Activated naive CD8-positive, alpha-beta T cell treated with anti-CD3 and anti-CD28 coated beads, Interleukin-2, amount 10 ng/mL, durations not matched to agents 7 days and 5 days (primary cell): ENCODE measurements at places on chromosomes 5 and 9. TPM values are rescaled to one million over a fixed set of nuclear protein-coding genes. Genes with fewer than 3 reads are reported as not detected.
A peak's percentile ranks its signal among the peaks of the same experiment; 100 is the strongest.

- DNase-seq, result no peak
Observed at GRCh38 chr5:98772415-98773213, 849 bp upstream of the RGMB start.

- DNase-seq, result no peak
Observed at GRCh38 chr5:116769470-116769869, 194.8 kb upstream of the SEMA6A start.

DNA sequence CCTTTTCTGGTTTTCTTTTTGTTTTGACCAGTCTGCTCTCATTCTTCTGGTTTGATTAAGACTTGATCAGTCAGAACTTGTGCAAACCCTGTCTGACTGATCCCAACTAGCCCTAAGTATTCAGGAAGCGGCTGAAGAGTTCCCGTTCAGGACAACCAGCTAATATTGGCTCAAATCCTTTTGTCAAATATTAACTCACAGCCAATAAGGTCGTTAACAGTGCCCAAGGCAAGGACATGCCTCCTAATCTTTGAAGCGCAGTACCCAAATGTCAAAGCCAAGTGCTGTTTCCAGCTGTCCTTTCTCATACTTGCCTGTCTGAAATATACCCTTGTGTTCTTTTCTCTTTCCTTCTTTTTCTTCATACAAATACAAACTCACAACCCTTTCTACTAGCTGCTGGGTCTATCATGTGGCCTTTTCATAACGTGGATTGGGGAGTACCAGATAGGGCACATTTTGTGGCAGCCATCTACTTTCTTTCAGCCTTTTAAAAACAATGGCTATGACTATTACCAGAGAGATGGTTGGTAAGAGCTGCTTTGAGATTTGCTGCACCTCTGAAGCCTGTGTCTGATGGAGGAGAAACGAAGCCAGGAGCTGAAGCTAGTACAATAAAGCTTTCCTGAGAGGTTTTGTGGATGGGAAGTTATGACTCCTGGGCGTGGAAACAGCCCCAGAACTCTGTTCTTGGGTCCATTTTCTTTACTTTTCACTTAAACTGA, 266.4 kb upstream of the ZNF608 start:
- no peak for DNase-seq

DNA sequence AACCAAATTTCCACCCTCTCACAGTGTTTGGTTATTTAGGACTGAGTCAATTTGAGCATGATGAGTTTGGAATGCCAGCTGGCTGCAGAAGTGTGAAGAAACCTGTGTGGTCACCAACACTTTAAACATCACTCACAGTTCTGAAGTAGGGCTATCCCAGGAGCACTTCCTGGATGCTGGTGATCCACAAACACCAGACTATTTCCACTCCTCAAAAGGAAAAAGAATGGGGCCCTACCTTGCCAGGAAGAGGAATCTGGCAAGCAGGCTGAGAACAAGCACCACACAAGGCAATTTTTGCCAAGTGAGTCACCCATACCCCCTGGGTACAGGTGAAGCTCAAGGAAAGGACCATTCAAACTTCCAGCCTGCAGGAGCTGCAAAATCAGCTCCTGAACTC, 294.2 kb upstream of the PTGER4 start:
- no peak for DNase-seq

DNA sequence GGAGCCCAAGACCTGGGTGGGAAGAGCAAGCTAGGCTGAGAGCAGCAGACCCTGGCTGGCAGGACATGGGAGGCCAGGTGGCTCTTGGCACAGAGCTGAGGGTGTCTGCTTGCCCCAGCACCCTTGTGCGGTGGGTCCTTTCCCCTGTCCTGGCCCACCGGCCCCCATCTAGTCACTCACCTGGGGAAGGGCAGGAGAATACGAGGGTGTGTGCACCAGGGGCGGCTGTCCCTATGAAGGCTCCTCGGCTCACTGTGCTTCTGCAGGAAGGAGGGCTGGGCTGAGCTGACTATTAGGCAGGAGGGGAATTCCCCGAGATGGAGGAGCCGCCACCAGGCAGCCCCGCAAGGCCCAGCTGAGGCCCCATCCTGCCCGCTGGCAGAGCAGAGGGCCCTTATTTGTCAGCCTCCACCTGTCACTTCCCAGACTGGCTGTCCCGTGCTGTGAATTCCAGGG, 6.1 kb upstream of the TNIP1 start:
- DNase-seq, result peak; percentile 65

DNA sequence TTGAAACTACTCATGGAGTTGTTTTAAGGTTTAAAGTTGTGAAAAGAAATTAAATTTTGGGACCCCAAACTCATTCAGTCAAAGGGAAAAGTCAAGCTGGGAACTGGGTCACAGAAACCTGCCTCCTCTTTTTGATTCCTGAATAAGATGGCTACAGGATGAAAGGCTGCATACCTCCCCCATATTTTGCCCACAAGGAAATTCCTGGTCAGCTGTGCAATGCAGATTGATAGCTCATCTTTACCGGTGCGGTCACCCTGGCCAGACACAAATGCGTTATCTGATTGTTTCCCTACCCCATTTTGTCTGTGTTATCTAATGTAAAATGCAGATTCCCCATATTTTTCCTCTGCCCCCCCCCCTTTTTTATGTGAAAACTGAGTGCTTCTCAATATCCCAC, 1.3 kb downstream of the HAVCR2 start:
- DNase-seq, result no peak

DNA sequence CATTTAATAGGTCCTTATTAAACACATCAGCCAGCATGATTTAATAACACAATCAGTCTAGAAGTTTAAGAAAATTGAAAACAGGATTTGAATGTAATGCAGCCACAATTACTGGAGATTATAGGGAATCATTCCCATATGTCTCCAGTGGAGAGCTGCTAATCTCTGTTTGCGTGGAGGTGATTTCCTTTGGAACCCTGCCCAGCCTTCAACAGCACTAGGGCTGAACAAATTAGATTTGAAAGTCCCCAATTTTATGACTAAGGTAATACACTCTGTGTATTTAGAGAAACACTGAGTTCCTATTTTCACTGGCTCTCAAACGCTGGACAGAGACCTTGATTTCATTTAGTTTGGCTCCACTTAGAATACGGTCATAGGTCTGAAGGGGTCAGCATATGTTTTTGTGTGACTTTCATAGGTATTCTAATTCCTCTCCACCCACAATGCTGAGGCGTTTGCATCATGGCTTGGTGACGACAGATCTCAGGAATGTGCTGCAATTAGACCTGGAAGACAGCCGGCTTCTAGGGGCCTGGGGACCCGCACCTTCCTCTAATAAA, 508.3 kb downstream of the EBF1 start:
- no peak for DNase-seq

GRCh38 chr5:142839711-142840346, 69.7 kb downstream of the ARHGAP26 start:
- DNase-seq, result no peak

DNA sequence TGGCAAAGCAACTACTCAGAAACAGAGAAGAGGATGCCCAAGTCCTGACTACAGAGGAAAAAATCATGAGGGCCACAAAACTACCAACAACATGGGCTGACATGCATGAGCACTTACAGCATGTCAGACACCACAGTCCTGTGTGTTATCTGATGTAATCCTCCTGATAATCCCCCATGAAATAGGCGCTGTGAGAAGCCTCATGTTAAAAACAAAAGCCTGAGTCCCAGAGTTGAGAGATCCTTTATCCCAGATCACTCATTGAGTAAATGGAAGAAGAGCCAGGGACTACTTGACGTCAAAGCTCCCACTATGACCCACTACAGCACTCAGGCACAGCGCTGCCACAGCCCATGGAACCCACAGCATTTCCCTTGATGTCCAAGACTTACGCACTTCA, 7.2 kb upstream of the SPOCK1 start:
- no peak for DNase-seq

GRCh38 chr5:134252671-134253070, 26.8 kb upstream of the PPP2CA start:
- no peak for DNase-seq

GRCh38 chr5:156641686-156642085, 208.4 kb upstream of the PPP1R2B start:
- DNase-seq, result no peak

Gene NUDT12
- 0.94 TPM for total RNA-seq

Gene CHSY3
- not detected for total RNA-seq

Gene FOXD4L3
- not detected for total RNA-seq

Gene HMMR
- total RNA-seq, result 50.5 TPM

Gene SLC4A9
- total RNA-seq, result 0.17 TPM
